Memory B cell (primary cell): ENCODE measurements at places on chromosomes 5 and 9.
A peak's percentile ranks its signal among the peaks of the same experiment; 100 is the strongest.

GRCh38 chr5:145362266-145362665 lies 472.9 kb downstream of the PRELID2 start:
- DNase-seq = no peak

GRCh38 chr5:39605145-39605544 lies 180.4 kb upstream of the DAB2 start:
- DNase-seq = no peak

DNA sequence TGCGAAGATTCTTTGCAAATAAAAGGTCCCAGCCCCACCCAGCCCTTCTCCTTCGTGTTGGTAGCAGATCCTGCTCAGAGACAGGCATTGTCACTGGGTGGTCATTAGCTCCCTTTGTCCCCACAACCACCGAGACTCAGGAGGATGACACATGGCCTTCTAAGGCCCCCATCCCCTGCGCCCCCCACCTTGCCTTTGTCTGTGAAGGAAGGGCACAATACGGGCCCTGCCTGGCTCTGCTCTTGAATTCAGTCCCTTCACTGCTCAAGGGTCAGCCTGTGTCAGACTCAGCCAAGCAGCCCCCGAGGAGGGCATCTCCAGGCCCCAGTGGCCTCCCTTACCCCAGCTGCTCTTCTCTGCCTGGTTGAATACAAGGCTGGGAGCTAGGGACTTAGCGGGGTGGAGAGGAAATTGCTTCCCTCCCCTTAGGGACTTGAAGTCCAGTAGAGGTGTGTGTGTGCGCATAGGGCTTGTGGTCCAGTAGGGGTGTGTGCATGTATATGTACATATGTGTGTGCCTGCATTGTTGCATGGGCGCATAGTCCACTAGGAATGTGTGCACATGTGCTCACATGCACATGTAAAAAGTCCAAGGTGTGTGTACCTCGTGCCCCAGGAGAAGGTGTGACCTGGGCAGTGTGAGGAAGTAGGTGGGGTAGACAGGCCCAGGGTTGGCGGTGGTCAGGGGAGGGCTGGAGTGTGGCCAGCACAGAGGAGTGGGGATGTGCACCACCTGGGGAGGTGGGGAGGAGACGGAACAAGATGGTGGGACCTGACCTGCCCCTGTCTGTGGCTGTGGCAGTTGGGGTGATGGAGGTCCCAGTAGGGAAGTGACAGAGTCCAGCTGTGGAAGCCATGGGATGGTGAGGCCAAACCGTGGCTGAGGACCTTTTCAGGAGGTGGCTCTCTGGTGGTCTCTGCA lies 59.1 kb downstream of the PHF2 start:
- DNase-seq = no peak

GRCh38 chr5:78328585-78329173 lies 31.7 kb upstream of the SCAMP1 start:
- no peak for DNase-seq

GRCh38 chr9:89278997-89279739 lies 31.8 kb upstream of the CKS2 start:
- peak; percentile 9 for DNase-seq

- no peak for DNase-seq
Measured at GRCh38 chr9:107405511-107405910, 84.1 kb downstream of the KLF4 start.

DNA sequence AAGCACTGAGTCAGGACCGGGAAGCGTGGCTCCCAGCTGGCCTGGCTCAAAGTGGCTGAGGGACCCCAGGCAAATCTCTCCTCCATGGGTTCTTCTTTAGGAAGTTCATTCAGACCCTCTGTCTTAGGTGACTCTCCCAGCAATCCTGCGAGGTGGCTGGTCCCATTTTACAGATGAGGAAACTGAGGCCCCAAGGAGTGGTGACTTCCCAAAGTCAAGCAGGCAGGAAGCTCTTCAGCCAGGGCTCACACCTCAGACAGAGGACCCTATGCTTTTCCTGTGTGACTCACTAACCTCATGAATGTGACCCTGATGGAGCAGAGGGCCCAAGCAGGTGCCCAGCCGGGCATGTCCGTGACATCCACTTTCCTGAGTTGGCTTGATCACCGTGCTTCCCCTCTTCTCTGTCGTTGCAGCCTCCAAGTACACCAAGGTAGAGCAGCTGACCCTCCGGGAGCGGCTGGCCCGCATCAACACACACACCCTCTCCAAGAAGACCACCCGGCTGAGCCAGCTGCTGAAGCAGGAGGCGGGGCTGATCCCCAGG lies 36.5 kb downstream of the ARHGEF37 start:
- no peak for DNase-seq

DNA sequence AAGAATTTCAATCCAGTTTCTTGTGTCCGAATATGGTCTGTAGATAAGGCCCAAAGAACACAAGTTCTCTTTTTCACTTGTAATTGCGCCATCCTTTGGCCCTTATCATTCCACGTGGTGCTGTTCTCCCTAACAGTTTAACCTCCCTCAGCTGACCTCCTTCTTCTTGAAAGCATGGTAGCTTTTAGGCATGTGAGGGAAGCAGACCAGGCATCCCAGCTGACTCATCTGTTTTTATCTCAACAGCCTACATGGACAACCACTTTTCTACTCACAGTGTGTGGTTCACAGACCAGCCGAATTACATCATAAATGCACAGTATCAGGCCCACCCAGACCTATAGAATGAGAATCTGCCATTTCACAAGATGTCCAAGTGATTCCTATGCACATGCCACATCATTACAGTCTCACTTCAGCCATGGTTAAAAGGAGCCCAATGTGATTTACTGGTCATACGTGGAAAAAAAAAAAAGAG lies 26.9 kb upstream of the PLIN2 start:
- DNase-seq = no peak

- no peak for DNase-seq
Measured at GRCh38 chr9:91376239-91376638, 14.5 kb upstream of the AUH start.

DNA sequence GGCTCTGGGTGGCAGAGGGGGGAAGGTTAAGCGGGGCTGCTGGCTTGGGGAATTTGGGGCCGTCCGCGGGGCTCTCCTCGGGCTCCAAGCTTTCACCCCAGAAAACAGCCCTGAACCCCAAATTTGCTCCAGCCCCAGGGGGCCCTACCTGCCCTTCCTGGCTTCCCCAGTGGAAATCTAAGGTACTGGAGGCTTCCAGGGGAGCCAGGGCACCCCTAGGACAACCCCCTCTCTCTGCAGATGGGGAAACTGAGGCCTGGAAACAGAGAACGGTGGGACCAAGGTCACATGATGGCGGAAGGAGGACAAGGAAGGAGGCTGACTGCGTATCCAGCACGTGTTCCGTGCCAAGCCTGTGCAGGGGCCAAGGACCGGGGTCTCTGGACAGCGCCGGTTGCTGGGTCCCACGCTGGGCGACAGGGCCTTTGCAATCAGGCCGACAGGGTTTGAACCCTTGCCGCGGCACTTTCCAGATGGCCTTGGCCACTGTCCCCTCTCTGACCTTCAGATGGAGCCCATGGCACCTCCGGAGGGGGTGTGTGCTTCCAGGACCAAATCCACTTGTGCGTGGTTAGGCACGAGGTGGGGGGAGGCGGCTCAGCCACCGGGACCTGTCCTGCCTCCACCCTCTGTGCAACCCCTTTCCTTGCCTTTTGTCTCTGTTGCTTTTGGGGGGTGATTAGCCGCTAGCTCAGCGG lies 183.1 kb downstream of the C9orf50 start:
- DNase-seq = no peak

DNA sequence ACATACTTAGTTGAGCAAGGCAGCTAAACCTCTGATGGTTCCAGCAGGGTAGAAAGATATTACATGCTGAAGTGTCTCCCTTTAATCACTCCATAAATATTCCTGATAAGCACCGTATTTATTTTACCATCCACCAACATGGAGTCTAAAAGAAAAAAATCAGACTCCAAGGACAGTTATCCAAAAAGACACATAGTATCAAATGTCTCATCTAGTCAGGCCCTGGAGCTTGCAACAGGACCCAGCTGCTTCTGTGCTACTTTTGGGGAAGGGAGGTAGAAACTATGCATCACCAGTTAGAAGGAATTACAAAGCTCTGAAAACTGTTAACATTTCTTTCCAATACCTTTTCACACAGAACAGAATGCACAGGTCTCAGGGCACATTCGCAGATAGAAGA lies 88.1 kb downstream of the S1PR3 start:
- DNase-seq = no peak

DNA sequence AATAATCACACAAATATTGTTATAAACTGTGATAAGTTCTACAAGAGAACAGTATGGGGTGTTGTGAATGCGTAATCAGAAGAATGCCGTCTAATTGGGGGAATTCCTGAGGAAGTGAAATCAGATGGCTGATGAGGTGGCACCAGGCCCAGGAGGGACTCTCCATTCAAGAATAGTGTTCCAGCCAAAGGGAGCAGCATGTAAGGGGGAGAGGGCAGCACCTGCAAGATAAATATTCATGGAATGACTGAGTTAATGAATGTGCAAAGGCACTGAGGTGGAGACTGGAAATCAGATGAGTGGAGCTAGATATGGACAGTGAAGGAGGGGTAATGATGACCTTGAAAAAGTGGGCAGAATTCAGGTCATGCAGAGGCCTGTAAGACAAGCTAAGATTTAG lies 250.6 kb downstream of the ARRDC3 start:
- DNase-seq = no peak

DNA sequence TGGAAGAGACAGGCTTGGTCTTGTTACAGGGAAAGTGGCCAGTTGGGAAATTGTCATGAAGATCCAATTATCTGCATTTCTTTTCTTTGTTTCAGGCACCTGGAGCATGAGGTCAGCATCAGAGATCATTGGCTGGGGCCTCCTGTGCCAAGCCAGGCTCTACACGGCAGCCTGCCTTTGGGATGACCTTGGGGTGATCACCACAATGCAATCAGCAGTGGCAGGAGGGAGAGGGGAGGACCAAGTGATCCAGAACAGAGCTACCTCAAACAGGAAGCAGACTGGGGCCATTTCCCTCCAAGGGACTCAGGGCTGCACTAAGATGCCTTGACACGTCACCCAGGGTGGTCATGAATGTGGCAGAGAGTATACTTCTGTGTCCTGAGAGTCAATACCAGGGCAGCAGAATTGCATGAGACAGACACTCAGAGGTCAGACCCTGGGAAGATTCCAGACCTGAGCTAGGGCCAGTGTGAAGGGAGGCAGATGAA lies 8.9 kb downstream of the SMIM23 start:
- DNase-seq = no peak
